BJ (cell line): ENCODE measurements at places on chromosomes 1 and 21. TPM values are rescaled to one million over a fixed set of nuclear protein-coding genes. Genes with fewer than 3 reads are reported as not detected.

DNA sequence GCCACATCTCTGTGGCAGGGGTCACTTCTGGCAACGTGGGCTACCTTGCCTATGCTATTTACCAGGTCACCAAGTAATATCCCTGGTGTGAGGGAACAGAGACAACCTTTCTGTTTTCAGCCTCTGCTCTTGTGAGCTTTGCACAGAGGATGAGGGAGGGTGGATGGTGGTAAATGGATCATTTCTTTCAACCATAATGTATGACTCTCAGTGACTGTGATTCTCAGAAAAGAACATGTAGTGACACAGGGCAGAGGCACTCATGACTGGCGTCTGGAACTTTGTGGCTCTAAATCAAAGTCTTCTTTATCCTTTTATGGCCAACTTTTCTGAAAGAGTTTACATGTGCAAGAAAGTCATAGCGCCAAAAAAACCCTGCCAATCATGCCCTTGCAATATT lies 153.5 kb upstream of the USP24 start:
- no peak for DNase-seq

Gene MMEL1
- 0.17 TPM in 1 of 2 replicates, not detected in the other for polyA plus RNA-seq

- no peak for DNase-seq
These were observed 56.3 kb upstream of the FAM20B start for GRCh38 chr1:178969226-178969987.

Gene RGS1
- polyA plus RNA-seq = not detected in 2 replicates

Gene CYP4A11
- polyA plus RNA-seq = not detected in 2 replicates

DNA sequence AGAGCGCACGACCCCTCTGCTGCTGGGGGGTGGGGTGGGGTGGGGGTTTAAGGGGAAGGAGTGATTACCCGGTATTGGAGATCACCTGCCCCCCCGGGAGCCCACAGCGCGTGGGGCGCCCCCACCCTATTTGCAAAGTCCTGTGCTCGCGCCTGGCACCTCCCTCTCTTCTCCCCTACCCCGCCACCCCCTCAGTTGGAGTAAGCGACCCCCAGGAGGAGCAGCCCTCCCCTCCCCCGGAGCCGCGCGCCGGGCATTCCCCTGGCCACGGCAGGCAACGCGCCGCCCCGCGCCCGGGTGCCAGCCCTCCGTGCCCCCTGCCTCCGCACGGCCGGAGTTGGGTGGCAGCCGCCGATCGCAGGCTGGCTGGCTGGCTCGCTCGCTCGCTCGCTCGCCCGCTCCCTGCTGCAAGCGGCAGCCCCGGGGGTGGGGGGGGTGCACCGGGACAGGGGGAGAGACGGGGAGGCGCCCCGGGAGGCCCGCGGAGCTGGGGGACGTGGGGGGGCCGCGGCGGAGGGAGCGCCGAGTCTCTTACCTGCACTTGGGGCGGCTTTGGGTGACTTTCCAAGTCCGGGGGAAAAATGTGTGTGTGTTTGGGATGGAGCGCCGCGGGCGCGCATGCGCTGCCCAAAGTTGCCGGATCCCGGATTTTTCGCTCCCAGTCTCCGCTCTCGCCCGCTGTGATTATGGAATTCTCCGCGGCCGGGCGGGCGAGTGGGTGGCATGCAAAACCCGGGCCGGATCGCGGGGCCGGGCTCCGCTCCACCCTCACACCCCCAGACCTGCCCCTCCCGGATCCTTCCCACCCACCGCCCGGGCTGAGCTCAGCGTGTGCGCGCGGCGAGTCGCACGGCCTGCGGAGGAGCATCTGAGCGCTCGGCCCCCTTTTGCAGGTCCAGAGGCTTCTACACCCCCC lies at the start of gene CASZ1:
Gene CASZ1, minus strand, starts transcription at position 618 of the 916 bp plus-strand sequence. CDS start 102,757 bp downstream, outside the sequence.
- peak; percentile 13 for DNase-seq

DNA sequence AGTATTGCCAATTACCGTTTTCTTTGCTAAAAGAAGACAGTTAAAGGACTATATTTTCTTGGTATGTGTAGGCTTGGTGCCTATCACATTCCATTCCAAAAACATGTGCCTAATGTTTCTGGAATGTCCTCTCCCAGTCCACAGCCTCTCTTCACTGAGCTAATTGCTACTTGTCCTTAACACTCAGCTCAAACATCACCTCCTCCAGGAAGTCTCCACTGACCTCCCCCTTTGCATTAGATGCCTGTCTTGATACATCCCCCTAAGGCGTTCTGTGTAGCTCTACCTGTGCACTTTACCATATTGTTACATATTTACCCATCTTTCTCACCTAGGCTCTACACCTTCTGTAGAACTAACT lies 195.6 kb upstream of the CAMK1G start:
- DNase-seq = no peak

- no peak for DNase-seq
These were observed 27.3 kb downstream of the TEX35 start for GRCh38 chr1:178540204-178540603.

- DNase-seq = no peak
These were observed 11.7 kb downstream of the PDIK1L start for GRCh38 chr1:26122988-26123973.

Gene SPATA1
- 0.32 and 0.69 TPM in 2 replicates for polyA plus RNA-seq

GRCh38 chr1:228148196-228148861 lies 1.4 kb upstream of the GJC2 start:
- DNase-seq = no peak

- DNase-seq = no peak
These were observed 16.5 kb upstream of the IFFO2 start for GRCh38 chr1:18972991-18973390.

GRCh38 chr1:227532019-227532619 lies 31.2 kb upstream of the ZNF678 start:
- DNase-seq = no peak

- DNase-seq = no peak
These were observed 3.0 kb downstream of the PRRC2C start for GRCh38 chr1:171488190-171488929.

DNA sequence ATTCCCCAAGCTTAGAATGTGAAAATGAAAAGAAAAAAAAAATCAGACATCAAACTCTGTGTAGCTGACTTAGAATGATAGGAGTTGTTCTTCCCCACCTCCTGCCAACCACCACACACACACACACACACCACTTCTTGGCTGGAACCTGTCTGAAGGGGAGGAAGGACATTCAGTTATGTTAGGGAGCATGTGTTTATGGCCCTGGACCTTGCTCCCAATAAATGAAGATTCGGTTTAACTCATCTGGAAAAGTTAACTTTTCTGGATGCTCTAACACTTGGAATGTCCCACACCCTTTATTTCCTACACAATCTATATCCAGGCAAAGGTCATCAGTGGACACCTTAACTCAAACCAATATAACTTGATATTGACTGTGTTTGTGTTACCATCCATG lies 112.4 kb downstream of the DAB1 start:
- no peak for DNase-seq

DNA sequence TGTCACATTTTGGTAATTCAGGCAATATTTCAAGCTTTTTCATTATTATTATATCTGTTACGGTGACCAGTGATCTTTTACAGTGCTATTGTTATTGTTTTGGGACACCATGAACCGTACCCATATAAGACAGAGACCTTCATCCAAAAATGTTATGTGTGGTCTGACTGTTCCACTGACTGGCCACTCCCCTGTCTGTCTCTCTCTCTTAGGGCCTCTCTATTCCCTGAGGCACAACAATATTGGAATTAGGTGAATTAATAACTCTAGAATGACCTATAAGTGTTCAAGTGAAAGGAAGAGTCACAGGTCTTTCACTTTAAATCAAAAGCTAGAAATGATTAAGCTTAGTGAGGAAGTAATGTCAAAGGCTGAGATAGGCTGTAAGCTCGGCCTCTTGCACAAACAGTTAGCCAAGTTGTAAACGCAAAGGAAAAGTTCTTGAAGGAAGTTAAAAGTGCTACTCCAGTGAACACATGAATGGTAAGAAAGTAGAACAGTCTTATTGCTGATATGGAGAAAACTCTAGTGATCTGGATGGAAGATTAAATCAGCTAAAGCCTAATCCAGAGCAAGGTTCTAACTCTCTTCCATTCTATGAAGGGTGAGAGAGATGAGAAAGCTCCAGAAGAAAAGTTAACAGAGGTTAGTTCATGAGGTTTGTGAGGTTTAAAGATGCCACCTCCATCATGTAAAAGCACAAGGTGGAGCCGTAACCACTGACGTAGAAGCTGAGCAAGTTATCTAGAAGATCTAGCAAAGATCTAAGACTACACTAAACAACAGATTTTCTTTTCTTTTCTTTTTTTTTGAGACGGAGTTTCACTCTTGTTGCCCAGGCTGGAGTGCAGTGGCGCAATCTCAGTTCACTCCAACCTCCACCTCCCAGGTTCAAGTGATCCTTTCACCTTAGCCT lies 19.7 kb upstream of the DIPK1A start:
- no peak for DNase-seq

- DNase-seq = no peak
These were observed 56.0 kb upstream of the DPYD start for GRCh38 chr1:97976801-97977200.

Gene SELE
- not detected in 2 replicates for polyA plus RNA-seq

Gene LAMC2
- polyA plus RNA-seq = 0.70 and 0.96 TPM in 2 replicates

Gene GJA4
- not detected in 2 replicates for polyA plus RNA-seq

- DNase-seq = peak; percentile 51
These were observed at the start of gene HYI for GRCh38 chr1:43453442-43454269. Gene HYI (minus strand): TSS chr1:43453931. CDS start chr1:43453793, 138 bp downstream.

DNA sequence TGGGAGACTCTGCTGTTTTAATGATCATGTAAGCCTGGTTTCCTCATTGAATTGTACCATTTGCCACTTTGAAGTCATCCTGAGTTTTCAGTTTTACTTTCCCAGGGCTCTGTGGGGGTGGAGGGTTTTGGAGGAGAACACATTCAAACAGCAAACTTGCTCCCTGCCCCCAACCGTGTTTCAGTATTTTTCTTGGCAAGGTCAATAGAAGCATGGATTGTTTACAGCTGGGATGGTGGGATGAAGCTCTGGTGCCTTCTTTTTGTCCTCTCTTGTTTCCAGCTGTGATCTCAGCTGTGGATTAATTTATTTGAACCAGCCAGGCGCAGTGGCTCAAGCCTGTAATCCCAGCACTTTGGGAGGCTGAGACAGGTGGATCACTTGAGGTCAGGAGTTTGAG lies 54.3 kb upstream of the SERBP1 start:
- DNase-seq = no peak

Gene GJB5
- polyA plus RNA-seq = not detected in 2 replicates

DNA sequence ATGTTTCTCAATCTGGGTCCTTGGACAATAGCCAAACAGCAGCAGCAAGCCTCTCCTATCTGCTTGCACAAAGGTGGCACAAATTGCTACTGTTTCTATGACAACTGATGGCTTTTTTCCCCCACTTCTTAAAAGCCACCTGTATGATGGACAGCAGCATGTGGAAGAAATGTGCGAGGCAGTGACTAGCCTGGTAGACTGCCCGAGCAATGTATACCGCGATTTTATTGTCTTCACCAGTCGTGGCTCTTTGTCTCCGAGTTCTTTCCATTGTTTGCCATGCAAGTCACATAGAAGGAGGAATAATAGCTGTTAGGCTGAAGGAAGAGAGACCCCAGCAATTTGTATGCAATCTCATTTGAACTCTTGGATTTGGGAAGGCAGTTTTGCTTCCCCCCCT lies 79.4 kb downstream of the S1PR1 start:
- no peak for DNase-seq

DNA sequence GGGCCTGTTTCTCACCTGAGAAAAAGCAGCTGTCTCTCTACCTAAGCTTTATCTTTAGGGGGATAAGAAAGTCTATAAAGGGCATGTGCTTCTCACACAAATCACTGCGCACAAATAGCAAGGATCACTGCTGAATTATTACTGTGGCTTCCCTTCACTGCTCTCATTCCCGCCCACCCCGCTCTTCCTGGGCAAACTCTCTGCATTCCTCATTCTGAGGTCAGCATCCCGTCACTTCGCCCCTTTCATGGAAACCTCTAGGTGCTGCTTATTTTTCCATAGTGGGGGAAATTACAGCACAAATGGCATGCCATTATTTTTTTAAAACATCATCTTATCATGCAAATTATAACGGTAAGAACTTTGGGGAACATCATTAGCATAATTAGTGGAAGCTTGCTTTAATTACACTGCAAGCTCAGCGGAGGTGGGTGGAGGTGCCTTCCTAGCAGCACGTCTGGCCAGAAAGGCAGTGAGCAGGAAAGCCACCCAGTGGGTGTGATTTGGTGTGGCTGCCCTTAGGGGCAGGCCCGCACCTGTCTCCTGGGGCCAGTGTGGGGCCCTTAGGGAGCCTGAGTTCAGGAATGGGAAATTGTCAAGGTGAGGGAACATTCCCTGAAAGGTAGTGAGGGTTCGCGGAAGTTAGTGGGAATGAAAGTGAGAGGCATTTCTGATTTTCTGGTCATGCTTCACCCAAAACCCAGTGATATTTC lies 105.9 kb downstream of the LAMC2 start:
- DNase-seq = no peak

- no peak for DNase-seq
These were observed 33.5 kb upstream of the MTR start for GRCh38 chr1:236761397-236762132.

GRCh38 chr1:227437495-227438008 lies 119.3 kb upstream of the CDC42BPA start:
- no peak for DNase-seq

Gene TCHHL1
- polyA plus RNA-seq = not detected in 2 replicates

- no peak for DNase-seq
These were observed 32.5 kb downstream of the PEX14 start for GRCh38 chr1:10507111-10507879.

- no peak for DNase-seq
These were observed 6.3 kb downstream of the LRRC53 start for GRCh38 chr1:74505928-74506710.

Gene FOXD2
- 0.07 and 0.09 TPM in 2 replicates for polyA plus RNA-seq

GRCh38 chr21:31887391-31887841 lies 14.6 kb downstream of the HUNK start:
- no peak for DNase-seq

Gene AURKAIP1
- 73.2 and 97.8 TPM in 2 replicates for polyA plus RNA-seq

DNA sequence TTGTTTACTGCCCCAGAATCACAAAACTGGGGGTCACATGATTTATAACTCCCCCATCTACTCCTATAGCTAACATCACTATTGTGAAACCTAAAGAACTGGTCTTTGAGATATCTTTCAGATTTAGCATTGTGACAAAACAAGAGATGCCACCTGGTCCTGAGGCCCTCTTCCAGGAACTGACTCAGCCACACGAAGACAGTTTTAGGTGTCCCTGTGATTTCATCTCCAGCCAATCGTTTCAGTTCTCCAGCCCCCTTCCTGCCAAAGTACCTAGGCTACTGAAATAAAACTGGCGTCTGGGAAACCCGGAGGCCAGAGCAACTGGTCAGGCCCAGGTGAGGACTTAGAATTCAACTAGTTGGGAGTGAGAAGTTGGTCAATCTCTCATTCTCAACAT lies 36.6 kb downstream of the TBX19 start:
- no peak for DNase-seq

GRCh38 chr1:154623358-154623757 lies 15.4 kb upstream of the ADAR start:
- DNase-seq = no peak

DNA sequence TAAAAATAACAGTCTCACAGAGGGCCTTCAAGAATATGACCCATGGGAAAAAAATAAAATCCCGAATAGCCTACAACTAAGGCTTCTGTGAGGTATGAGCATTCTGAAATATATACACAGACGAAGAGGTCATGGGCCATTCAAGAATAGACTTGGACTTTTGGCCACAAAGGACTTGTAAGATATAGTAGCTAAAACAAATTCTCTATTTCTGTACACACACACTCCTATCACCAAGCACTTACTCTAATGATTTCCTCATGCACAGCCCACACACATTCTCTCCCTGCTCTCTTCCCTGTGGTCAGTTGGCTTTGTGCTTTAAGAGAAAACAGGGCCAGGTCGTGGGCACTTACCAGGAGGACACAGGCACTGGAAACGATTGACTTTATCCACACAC lies 69.7 kb upstream of the ADAM30 start:
- DNase-seq = no peak

- DNase-seq = no peak
These were observed 86.1 kb downstream of the TENT5C start for GRCh38 chr1:117691942-117692341.

Gene OR2M3
- polyA plus RNA-seq = not detected in 2 replicates

GRCh38 chr1:34235594-34235993 lies 58.9 kb downstream of the C1orf94 start:
- no peak for DNase-seq
